GOT3 (cell line): ENCODE measurements at places on chromosomes 16 and 17.

- no peak for DNase-seq
Measured at GRCh38 chr17:9750524-9750923, 40.9 kb downstream of the DHRS7C start.

DNA sequence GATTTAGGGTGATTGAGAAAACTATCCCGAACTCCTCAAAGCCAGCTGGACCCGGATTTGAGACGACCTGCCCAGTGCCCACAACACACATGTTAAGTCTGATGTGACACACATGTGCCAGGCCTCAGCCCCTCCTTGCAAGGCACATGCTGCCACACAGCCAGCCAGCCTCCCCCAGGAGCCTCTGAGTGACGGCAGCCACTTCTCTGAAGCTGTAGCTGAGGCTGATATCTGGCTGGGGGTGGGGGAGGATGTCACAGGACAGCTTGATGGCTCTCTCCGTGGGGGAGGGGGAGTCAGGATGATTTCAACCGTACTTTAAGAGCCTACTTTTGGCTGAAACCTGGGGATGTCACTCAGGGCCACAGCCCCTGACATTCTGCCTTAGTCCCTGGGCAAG lies 40.9 kb downstream of the SRCIN1 start:
- DNase-seq: no peak

DNA sequence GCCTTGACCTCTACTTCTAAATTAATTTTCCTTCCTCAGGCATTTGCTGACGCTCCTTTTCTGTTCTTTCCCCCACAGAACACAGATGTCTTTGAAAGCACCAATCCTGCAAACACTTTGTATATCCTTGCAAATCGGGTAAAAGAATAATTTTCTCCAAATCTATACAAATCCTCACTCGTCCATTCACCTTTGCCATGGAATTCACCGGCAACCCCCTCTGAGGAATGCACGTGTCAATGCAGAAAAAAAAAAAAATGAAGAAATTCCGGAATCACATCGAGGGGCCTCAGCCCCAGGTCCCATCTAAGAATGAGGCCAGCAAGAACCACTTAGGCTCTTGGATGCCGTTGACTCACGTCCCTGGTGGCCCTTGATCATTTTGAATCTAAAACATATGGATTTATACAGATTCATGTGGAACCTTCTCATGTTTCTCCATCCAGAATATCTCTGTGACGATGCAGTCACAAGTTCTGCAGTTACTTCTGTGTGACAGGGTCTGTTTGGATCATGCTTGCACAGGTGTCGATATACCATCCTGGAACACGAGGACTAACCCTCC lies 136.9 kb downstream of the RBFOX3 start:
- DNase-seq: no peak

DNA sequence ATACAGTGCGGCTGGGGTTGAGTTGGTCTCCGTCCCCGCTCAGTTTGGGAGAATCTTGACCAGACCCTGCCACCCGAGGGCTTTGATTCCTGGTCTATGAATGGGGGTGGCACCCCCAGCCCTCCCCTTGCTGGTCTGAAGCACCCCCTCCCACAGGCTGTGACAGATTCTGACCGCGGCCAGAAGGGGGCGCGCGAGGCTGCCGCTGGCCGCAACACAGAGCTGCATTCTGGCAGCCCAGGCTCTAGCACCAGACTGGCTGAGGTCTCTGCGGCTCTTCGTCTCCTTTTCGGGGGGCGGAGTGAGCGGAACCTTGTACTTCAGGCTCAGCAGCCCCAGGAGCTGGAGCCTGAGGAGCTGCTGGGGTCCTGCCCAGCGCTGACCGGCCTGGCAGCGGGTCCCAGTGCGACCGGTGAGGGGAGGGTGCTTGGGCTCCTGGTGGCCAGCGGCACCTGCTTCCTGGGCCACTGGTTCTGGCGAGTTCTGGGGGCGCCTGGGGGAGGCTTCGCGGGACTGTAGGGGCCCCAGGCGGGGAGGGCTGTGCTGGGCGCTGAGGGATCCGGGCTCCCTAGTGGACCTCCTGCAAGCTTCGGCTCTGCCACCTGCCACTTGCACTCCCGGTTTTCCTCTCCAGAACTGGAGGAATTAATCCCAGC lies 1011.6 kb downstream of the KCNJ18 start:
- no peak for DNase-seq

GRCh38 chr17:38925263-38925995 lies at the start of gene LASP1NB:
TSS of gene LASP1NB (plus strand) at chr17:38925614.
- no peak for DNase-seq

DNA sequence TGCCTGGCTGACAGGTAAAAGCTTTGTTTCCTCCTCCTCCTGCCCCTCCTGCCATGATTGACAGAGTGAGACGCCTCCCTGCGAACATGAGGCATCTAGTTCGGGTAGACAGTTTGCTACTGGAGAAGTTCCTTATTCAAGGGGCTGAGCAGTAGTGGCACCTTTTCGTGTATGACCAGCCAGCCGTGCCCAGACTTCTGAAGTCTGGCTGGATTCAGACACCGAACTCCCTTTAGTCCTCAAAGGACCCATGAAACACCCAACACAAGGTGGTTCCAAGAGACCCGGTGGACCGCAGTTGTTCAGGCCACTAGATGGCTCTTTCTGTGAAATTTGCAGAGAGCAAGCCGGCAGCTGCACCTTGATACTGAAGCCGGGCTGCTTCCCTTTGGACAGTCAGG lies 192.8 kb downstream of the XYLT1 start:
- no peak for DNase-seq

DNA sequence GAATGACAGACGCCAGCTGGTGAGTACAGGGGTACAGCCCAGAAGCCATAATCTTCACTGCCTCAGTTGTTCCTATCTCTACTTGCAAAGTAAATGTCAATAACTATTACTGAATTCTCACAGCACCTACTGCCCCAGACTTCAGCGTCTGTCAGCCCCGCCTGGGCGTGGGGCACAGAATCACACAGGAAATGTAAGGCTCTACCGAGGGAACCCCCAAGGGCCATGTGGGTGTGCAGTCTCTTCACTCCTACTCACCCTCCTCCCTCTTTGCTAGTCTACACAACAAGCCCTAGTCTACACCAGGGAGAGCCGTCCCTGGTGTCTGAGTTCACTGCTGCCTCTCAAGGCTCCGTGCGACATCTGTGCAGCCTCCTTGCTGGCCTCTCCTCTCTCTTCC lies 4.5 kb downstream of the NPTX1 start:
- DNase-seq: no peak
